ENCODE measurements at places on chromosomes 2 and 18. TPM values are rescaled to one million over a fixed set of nuclear protein-coding genes. Genes with fewer than 3 reads are reported as not detected.
A peak's percentile ranks its signal among the peaks of the same experiment; 100 is the strongest.

DNA sequence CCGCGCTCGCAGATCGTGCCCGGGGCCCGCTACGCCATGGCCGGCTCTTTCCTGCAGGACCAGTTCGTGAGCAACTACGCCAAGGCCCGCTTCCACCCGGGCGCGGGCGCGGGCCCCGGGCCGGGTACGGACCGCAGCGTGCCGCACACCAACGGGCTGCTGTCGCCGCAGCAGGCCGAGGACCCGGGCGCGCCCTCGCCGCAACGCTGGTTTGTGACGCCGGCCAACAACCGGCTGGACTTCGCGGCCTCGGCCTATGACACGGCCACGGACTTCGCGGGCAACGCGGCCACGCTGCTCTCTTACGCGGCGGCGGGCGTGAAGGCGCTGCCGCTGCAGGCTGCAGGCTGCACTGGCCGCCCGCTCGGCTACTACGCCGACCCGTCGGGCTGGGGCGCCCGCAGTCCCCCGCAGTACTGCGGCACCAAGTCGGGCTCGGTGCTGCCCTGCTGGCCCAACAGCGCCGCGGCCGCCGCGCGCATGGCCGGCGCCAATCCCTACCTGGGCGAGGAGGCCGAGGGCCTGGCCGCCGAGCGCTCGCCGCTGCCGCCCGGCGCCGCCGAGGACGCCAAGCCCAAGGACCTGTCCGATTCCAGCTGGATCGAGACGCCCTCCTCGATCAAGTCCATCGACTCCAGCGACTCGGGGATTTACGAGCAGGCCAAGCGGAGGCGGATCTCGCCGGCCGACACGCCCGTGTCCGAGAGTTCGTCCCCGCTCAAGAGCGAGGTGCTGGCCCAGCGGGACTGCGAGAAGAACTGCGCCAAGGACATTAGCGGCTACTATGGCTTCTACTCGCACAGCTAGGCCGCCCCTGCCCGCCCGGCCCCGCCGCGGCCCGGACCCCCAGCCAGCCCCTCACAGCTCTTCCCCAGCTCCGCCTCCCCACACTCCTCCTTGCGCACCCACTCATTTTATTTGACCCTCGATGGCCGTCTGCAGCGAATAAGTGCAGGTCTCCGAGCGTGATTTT lies 7.6 kb downstream of the TBR1 start:
- peak; percentile 21 for DNase-seq

DNA sequence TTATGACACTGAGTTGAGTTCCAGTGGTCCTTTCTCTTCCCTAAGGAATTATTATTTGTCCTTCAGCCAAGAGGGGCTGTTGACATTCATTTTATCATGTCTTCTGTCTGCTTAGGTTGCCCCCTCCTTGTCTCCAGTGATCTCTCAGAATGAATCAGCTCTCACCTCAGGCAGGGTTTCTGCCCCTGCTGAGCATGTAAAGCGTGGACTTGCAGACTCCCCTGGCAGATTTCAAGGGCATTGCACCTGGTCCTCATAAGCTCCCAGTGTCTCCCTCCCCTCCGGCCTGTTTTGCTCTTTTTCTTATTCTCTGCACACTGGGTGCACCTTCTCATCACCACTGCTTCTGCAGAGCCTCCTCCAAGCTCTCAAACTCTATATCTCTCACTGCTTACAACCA lies 188.4 kb downstream of the KCNS3 start:
- DNase-seq, result no peak

GRCh38 chr2:119415630-119416029 lies 16.0 kb upstream of the TMEM37 start:
- DNase-seq, result no peak

GRCh38 chr18:62802523-62802922 lies 87.2 kb downstream of the PHLPP1 start:
- DNase-seq, result no peak

Gene KCNE4
- 17.8 TPM for polyA plus RNA-seq
